Stimulated activated CD8-positive, alpha-beta memory T cell treated with anti-CD3 and anti-CD28 coated beads, Interleukin-12 subunit alpha, Interleukin-12 subunit beta, amount 100 ng/mL, for 1 hour (primary cell): ENCODE measurements at places on chromosomes 6 and 20.

GRCh38 chr6:101755931-101756330 is 362.4 kb downstream of the GRIK2 start:
- no peak for DNase-seq

DNA sequence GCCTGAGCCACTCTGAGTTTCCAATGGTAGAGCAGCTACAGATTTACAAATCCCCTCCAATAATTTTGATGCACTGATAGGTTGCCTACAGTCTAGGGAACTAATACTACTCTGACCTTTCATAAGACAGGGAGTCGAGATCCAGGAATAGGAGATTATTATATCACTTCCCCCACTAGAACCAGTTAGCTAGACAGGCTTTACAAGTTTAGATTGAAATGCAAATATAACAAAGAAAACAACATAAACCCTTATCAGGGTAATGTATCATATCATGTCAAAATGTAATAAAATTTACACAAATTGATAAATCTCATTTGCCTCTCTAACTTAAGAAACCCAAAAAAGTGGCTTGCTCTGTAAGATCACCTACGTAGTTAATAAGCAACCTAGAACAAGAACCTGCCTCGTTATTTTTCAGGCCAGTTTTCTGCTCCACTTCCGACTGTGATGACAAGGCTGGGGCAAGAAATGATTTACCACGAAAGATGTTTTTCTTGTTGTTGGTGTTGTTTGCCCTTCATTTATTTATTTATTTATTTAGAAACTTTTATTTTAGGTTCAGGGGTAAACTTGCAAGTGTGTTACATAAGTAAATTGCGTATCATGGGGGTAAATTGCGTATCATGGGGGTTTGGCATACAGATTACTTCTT is 504.2 kb upstream of the ID4 start:
- no peak for DNase-seq

DNA sequence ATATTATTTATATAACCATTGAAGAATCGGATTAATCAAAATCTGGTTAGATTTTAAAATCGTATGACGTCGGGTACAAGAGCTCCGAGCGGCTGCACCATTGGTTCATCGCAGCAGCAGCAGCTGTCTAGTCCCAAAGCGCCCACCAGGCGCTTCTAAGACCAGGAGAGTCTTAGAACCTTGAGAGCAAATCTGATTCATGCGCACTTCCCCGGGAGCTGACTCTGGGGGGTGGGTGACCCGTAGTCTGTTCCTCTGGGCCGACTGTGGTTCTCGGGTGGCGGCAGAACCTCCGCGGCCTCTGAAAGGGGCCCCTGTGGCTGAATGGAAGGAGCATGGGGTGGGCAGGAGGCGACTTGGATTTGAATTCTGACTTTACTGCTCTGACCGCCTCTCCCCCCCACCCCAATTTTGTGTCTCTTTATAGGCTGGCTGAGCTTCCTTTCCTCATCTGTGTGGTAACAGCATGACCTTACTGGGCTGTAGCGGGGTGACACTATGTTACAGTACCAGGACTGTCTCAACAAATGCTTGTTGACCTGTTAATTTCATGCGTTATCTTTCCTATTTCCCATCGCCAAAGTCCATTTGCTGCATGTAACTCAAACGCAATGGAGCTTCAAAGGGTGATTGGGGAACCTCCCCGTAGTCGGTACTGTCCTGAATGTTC is 119.7 kb downstream of the RTN4IP1 start:
- no peak for DNase-seq

DNA sequence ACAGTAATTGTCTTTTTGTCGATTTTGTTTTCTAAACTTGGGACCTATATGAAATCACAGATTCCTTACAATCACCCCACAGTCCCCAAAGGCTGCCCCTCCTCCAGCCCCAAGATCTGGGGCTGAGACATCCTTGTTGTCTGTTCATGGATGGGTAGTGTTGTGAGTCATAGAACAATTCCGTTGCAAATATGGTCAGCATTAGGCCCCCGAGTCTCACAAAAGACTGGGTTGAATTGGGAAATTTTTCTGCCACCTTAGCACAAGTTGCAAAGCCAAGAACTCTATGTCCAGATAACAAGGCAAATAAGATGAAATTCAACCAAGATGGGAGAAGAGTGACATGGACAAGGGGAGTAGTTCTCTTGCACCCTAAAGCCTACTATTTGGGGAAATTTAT is 10.5 kb upstream of the TAB2 start:
- DNase-seq: no peak

GRCh38 chr6:157708933-157709332 is 114.1 kb upstream of the SNX9 start:
- no peak for DNase-seq

DNA sequence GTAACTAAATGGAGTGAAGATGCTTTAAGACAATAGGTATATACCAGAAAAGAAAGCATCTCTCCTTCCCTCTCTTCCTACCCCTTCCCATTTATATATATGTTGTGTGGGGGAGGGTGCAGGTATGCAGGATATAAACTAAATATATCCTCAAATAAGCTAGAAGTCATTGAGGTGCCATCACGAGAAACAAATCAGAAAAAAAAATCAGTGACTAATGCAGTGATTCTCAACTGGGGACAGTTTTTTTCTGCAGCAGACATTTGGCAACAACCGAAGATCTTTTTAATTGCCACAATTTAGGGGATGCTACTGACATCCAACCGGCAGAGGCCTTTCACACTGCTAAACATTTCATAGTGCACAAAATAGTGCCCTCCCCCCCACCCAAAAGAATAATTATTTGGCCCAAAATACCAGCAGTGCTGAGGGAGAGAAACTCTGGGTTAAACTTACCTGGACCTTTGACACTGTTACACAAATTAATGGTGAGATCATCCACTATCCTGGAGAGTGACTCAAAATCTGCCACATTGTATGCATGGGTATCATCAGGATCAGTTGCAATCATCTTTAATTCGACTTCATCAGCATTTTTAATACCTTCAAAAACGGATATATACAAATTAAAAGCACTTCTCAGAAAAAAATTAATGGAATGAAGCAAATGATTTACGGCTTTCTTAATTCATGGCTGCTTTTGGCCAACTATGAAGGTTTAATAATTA is 55.0 kb downstream of the COL12A1 start:
- no peak for DNase-seq

GRCh38 chr20:36572701-36573102 is 695 bp upstream of the TGIF2 start:
- DNase-seq: peak; percentile 48

GRCh38 chr6:150606647-150607328 is 7.1 kb downstream of the PLEKHG1 start:
- no peak for DNase-seq

DNA sequence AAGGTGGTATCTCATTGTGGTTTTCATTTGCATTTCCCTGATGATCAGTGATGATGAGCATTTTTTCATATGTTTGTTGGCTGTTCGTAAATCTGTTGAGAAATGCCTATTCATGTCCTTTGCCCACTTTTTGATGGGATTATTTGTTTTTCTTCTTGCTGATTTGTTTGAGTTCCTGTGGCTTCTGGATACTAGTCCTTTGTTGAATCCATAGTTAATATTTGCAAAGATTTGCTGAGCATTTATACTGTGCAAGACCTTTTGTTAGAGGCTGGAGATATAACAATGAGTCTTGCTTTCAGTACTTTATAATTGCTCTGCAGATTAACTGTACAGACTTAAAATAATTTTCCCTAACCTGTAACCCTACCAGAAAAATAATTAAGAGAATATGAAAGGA is 35.6 kb downstream of the PDE7B start:
- DNase-seq: no peak

DNA sequence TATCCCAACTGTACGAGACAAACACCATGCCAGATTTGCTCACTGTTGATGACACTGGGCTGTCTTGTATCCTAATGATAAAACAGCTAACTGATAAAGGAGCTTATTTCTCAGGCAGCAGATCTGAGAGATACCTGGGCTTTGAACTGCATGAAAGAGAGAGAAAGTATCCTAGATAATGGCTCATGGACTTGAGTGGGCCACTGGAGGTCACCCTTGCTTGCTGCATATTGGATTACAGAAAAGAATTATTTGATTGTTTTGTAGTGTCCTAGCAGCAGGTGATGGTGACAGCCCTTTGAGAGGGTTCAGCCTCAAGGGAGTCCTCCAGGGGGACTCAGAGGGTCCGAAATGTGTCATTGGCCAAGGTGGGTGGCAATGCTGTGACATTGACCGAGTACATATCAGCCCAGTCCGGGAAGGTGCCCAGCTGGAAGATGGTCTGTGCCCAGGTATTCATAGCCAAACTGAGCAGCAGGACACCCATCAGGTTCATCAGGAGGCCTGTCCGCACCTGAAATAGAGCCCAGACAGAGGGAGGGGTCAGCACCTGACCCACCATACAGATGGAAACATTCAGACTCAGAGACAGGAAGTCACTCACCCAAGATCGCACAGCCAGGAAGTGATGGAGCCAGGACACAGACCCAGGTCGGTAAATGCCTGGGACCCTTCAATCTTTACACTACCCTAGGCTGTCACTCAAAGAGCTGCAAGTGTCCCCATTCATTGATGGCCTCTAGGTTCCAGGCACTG is 9.4 kb upstream of the OCSTAMP start:
- no peak for DNase-seq

DNA sequence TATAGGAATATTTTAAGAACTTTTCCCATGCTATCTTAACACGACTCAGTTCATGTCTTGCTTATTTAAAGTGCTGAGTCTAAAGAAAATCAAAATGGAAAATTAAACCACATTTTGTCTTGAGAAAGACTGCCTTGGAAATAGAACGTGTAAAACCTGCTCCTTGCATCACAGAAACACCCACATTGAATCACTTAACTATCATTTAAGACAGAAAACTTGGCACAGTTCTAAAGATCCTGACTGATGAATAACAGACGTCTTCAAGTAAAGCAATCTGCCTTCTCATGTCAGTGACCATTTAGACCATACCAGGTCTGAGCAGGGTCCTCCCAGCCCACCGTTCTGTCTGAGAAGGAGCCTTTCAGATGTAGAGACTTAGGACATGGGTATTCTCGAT is 7.4 kb downstream of the PERP start:
- DNase-seq: no peak

GRCh38 chr6:31850765-31851484 is 11.7 kb downstream of the NEU1 start:
- no peak for DNase-seq

DNA sequence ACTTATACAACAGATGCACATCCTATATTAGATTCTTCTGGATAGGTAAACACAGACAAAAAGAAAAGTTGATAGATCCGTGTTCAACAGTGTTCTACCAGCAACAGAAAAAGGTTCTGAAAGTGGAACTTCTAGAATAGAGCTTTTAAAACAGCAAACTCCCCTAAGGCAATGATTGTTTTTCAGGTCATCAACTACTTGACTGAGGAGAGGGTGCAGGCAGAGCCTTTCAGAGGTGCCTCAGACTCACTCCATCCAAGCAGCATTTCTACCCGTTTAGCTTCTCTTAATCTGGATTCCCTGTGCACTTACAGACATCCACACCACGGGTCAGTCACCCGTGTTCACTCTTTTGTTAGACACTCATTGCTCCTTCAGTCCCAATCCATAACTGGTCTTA is 28.9 kb downstream of the FYN start:
- no peak for DNase-seq

- DNase-seq: no peak
Measured at GRCh38 chr6:67679566-67680296, 955.4 kb upstream of the ADGRB3 start.

GRCh38 chr6:170025935-170026750 is 264.7 kb downstream of the DLL1 start:
- DNase-seq: no peak

DNA sequence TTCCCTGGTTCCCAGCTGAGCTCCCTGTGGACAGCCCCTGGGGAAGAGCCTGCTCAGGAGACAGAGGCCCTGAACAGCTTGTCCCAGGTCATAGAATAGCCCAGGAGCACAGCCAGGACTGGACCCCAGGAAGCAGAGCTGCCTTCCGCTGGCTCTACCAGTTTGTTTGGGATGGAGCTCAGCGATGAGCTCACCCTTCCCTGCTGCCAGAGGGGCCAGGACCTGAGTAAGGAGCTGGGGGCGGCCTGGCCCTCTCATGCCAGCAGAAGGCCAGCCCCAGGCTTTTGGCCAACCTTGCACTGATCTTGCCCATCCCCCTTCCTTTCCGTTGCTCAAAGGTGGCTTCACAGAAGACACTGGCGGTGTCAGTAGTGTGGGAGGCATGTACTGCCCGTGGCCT is 17.5 kb downstream of the MMP24OS start:
- DNase-seq: no peak

- DNase-seq: no peak
Measured at GRCh38 chr6:34531580-34532201, 24.4 kb downstream of the SPDEF start.

DNA sequence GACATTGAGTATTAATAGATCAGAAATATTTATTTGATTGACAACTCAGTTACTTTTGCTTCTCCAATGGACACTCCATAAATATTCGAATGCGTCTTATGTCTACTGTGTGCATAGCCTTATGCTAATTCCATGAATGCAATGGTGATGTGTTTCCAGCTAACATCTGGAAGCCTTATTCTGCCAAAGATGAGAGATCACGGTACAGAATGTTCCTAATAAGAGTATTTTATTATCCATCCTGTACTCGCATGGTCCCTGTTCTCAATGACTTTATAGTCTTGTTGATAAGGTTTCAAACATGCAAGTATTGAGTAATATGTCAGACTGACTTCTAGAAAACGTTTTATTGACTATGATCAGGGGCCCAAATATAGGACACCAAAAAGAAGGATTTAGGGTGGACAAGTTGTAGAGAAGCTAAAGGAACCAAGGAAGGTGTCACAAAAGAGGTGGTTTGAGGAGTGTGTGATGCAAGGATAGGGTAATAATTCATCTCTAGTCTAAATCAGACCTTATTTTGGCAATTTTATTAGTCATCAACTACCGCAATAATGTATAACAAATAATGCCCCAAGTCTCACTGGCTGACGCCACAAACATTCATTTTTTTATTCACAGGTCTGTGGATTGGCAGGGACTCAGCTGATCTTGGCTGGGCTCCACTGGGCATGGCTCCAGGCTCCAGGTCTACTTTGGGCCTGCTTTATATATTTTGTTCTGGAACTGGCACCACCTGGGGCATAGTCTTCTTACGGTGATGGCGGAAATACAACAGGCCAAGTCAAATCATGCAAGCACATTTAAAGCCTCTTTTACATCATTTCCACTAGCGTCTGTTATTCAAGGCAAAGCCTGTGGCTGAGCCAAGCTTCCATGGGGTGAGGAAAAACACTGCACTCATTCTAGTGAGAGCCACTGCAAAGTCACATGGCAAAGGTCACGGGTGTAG is 24.5 kb upstream of the CD83 start:
- DNase-seq: no peak

DNA sequence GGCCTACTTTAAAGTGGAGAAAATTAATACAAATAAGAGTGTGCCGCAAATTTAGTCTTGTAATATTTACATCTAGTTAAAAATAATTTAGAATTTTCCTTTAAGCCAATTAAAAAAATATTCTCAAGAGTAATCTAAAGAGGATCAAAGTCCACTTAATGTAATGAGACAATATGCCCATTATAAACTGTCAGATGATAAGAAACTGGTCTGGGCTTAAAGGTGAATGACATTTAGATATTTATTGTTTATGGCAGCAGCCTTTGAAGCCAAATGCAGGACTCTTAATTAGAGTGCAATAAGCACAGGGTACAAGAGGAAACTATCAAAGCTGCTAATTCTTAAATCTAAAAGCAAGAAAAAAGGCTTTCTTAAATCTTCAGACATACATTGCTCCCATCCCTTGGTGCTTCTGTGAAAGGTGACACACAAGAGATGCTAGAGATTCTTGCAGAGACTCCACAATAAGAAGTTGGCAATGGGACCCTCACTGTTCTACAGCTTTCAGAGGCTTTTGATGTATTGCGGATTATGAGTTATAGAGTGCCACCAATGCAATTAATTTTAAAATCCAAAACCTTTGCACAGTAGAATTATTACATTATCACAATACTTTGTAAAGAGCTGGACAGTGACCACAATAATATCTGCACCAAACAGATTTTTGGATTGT is 116.1 kb downstream of the MAN1A1 start:
- no peak for DNase-seq
